ENCODE measurements at places on chromosomes 2 and 18.

- no peak for DNase-seq
These were observed 118.3 kb upstream of the DNAJC10 start for GRCh38 chr2:182597570-182598295.

GRCh38 chr18:6621437-6621836 lies 108.1 kb upstream of the ARHGAP28 start:
- DNase-seq, result no peak

DNA sequence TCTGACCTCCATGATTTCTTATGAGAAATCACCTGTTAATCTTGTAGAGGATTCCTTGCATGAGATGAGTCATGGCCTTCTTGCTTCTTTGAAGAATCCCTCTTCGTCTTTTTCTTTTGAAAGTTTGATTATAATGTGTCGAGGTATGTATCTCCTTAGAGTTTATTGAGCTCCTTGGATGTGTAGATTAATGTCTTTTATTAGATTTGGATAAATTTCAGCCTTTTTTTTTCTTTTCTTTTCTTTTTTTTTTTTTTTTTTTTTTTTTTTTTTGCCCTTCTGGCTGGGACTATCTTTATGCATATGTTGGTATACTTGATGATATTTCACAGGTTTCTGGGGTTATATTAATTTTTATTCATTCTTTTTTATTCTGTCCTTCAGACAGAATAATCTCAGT lies 72.3 kb upstream of the ITGA4 start:
- no peak for DNase-seq

DNA sequence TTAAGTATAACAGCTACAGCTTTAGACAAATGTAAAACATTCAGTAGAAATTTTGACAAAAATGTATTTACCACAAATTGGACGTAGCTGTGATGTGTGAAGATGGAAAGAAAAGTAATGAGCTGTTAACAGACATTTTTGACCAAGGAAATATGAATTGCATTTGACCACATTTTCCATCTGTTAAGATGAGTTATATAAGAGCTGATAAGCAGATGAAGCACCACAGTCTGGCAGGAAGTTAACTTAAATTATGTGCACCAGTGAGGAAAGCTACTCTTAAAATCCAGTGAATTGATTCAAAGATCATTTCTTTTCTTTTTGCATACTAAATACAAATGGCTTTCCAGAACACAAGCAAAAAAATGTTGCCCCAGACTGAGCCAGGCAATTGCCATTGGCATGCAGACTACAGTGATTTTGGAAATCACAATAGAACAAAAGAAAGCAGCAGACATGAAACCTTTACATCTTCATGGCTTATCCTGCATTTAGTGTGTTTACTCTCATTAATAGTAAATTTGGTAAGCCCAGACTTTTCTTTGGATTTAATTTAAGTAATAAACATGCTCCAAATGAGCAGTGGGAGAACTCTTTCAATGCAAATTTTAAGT lies 493.7 kb downstream of the TMX3 start:
- no peak for DNase-seq

DNA sequence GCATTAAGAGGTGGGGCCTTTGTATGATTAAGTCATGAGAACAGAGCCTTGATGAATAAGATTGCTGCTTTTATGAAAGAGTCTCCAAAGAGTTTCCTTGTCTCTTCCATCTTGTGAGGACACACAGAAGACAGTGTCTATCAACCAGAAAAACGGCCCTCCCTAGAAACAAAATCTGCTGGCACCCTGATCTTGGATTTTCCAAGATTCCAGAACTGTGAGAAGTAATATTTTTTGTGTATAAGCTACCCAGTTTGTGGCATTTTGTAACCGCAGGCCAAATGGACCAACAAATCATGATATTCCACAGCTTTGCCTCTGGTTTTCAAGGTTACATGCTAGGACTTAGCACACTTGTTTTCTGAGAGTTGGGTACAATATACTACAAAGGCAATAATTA lies 687.8 kb downstream of the TDRD15 start:
- DNase-seq, result no peak

DNA sequence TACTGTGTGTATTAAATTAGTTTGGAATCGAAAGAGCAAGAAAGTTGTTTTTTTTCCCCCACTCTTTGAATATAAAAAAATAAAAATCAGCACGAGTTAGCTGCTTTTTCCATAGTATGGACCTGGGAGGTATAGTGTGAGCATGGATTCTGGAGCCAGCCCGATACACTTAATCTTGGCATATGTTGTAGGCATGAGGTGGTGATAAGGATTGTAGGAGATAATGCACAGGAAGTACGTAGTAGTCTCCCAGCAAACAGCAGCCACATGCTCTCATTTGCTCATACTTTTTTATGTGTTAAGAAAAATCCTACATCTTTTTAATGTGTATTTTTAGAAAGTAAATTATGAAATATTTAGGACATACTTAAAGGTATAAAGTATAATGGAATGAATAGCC lies 2.1 kb upstream of the DNAJC27 start:
- DNase-seq, result no peak

Data from GM04504 (cell line).